Stimulated activated CD8-positive, alpha-beta memory T cell treated with anti-CD3 and anti-CD28 coated beads, Interleukin-12 subunit alpha, Interleukin-12 subunit beta, amount 100 ng/mL, for 1 hour (primary cell): ENCODE measurements at places on chromosomes 1 and 21.

DNA sequence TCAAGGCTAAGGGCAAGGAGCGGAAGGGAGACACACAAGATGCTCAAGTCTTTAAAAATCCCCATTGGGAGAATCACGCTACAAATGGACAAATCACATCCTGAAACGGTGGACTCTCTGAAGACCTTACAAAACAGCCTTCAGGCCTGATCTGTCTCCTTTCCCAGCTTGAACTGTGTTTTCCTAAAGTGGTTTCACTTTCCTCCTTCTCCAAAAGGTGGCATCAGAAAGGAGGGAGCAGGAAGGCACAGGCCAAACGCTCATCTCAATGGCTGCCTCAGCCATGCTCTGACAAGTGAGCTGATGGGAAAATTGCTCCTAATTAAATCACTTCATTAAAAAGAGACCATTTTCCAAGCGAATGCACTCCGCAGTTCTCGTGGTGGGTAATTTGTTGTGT is 47.7 kb downstream of the UTP25 start:
- DNase-seq = no peak

DNA sequence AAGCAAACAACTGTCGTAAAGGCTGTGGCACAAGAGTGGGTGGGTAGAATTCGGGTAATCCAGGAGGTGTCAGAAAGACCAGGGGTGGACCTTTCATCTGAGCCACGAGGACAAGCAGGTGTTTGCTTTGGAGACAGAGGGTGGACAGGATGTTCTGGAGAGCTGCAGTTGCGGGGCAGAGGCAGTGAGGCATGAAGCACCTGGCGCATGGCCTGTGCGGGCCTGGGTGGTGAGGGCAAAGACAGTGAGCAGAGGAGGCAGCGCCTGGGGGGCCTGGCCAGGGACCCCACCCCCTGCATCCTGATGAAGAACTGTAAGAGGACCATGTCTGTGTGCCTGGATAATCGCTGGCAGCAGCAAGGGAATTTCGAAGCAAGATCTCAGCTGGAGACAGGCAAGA is 24.9 kb downstream of the KIF26B start:
- no peak for DNase-seq

DNA sequence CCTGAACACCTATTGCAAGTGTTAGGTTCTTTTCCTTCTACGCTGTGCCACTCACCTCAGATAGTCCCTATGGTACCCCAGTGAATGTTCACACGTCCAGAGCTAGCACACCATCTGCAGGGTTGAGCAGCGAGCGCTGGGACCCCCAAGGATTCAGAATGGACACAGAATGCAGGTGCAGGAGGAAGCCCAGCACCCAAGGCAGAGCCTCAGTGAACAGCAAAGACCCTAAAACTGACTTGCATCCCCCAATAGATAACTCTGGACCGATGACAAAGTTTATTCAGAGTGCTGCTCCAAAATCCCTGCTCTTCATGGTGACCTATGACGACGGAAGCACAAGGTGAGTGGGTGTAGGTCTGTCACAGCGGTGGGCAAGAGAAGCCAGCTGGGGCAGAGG is 15.1 kb upstream of the MX2 start:
- no peak for DNase-seq

DNA sequence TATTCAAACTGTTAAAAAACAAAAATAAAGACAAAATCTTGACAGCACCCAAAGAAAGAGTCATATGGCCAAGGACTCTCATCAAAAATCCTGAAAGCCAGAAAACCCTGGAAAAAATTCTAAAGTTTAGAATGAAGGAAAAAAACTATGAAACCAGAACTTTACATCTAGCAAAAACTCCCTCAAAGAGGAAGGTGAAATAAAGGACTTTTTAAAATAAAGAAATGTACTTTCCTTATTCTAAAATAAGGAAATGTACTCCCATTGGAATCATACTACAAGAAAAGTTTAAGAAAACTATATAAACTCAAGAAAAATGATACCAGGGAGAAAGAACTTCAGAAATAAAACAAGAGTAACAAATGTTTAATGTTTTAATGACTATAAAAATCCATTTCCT is 206.3 kb downstream of the KCNT2 start:
- DNase-seq = no peak

DNA sequence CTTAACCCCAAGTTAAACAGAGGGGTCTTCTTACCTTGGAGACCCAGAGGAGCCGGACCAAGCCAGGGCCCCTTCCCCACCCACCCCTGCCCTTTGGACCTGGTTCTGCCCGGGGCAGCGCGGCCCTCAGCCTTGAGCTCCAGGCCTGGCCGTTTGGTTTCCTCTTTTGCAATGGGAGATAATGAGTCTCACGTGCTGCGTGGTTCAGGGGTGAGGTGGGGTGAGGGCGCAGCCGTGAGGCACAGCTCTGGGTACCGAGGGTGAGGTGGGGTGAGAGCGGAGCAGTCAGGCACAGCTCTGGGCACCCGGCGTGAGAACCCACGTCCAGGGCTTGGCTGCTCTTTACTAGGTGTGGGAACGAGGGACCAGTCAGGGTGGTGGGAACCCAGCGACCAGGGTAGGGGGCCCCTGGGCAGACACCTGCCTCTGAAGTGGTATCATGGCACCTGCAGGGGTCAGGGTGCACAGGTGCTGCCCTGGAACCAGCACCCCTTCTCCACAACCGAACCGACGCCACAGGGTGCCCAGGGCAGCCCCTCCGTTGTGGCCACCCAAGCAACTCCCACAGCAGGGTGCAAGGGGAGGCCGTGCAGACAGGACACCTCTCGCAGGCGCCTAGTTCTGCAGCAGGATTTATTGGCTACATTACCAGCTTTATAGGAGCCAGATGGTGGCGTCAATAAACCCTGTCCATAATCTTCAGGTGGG is 182.2 kb downstream of the PRDM16 start:
- no peak for DNase-seq

DNA sequence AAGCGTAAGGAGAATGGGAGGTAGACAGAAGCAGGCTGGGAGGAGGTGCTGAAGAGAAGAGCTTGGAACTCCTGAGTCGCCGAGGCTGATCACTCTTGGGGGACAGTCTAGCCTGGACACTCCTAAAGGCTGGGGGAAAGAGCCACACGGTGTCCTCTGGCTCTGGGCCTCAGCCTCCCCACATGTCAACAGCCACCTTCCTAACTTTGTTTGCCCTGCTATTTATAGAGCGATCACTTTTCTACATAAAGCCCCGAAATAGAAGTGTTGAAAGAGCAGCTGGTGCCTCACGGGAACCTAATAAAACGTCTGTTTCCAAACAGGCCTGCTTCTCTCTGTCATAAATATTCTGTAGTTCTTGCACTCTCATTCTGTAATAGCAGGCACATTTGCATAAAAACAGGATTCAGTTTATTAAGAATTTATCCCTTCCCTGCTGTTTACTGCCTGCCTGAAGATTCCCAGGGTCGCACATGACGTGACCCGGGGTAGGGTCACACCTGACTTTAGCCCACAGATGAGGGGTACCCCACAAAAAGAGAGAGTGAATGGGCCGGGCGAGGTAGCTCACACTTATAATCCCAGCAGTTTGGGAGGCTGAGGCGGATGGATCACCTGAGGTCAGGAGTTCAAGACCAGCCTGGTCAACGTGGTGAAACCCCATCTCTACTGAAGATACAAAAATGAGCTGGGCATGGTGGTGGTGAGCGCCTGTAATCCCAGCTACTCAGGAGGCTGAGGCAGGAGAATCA is 212.5 kb downstream of the TOMM20 start:
- no peak for DNase-seq

- DNase-seq = no peak
These were observed 22.4 kb upstream of the ZBTB18 start for GRCh38 chr1:244028701-244029100.

- no peak for DNase-seq
These were observed 138.2 kb downstream of the ZNF326 start for GRCh38 chr1:90133133-90133532.

GRCh38 chr1:20440785-20441200 is 45.2 kb downstream of the CAMK2N1 start:
- DNase-seq = no peak

- no peak for DNase-seq
These were observed 245.3 kb downstream of the CTH start for GRCh38 chr1:70656361-70656760.
